ENCODE measurements at places on chromosomes 5 and 9. TPM values are rescaled to one million over a fixed set of nuclear protein-coding genes. Genes with fewer than 3 reads are reported as not detected.
A peak's percentile ranks its signal among the peaks of the same experiment; 100 is the strongest.

Gene DBH
- 0.29 TPM for total RNA-seq

- no peak overlapping the region for H3K27ac ChIP-seq
- H3K4me1 ChIP-seq, result no peaks in the 10 kb centered on the region
- no peaks in the 10 kb centered on the region for H3K36me3 ChIP-seq
- H3K4me3 ChIP-seq, result peak overlapping the region; percentile 65
Observed at GRCh38 chr5:174751154-174752000, 27.0 kb downstream of the MSX2 start.

- H3K4me1 ChIP-seq, result no peaks in the 10 kb centered on the region
- DNase-seq, result no peak
- H3K27ac ChIP-seq, result no peak overlapping the region
- no peaks in the 10 kb centered on the region for H3K36me3 ChIP-seq
Observed at GRCh38 chr5:96533371-96533770, 100.3 kb upstream of the PCSK1 start.

DNA sequence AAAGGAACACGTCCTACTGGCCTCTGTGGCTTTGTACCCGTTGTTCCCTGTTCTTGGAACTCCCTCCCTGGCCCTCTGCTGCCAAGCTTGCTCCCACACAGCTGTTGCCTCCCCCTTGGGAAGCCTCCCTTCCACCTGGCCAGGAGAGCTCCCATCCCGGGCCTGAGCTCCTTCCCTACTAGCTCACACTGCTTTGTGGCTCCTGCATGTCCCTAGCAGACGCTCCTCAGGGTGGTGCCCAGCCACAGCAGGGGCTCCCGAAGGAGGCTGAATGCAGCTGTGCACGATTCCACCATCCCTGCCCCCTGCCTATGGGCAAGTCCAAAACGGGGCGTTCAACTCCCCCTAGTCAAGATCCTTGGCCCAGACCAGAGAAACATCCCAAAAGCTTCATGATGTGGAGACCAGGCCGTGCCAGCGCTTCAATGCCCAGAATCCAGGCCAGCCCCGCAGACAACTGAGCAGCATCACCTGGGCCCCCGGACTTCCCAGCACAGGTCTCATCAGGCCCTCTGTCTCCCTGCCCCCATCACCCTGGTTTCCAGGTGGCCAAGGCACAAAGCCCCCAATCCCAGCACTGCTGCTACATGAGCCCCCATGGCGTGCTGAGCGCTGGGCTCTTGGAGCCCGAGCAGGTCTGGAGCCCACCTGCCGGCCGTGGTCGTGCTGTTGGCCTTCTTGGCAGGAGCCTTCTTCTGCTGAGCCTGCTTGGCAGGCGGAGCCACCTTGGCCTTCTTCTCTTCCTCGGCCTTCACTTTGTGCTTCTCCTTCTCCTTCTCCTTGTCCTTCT is 14.3 kb downstream of the BRD3OS start:
- H3K36me3 ChIP-seq, result peaks cover 33% of the 10 kb centered on the region
- no peak overlapping the region for H3K27ac ChIP-seq
- no peak overlapping the region for H3K4me3 ChIP-seq
- H3K4me1 ChIP-seq, result no peaks in the 10 kb centered on the region
- no peaks in the 10 kb centered on the region for H3K27me3 ChIP-seq
- no peak for DNase-seq

Gene FAXDC2
- total RNA-seq, result 3.7 TPM

DNA sequence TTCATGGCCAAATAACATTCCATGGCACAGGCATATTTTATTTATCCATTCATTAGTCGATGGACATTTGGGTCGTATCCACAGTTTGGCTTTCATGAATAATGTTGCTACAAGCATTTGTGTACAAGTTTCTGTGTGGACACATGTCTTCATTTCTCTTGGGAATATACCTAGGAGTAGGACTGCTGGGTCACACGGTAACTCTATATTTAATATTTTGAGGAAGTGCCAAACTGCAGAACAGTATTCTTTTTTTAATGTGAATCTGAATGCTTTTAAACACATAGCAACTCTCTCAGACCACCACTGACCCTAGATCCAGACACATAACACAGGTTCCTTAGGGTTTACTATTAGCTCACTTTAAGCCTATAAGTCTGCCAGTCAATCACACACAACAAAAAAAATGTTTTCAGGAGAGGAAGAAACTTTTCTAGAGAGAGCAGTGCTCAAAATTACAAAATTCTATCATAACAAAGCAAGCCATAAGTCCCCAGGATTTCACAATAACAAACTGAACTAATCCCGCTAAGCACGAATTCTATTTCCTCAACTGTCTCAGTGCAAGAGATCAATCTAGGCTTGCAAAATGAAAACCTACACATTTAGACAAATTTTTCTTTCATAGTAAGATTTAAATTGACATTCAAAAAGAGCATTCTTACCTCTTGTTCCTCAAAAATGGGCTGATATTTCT is 41.8 kb upstream of the GABBR2 start:
- H3K27ac ChIP-seq, result no peak overlapping the region
- no peak for DNase-seq
- H3K4me3 ChIP-seq, result no peak overlapping the region
- H3K27me3 ChIP-seq, result no peaks in the 10 kb centered on the region
- no peaks in the 10 kb centered on the region for H3K4me1 ChIP-seq

Gene RNF183
- total RNA-seq, result not detected

GRCh38 chr5:56317923-56318561 is 84.9 kb upstream of the ANKRD55 start:
- no peak for DNase-seq
- no peaks in the 10 kb centered on the region for H3K36me3 ChIP-seq
- no peaks in the 10 kb centered on the region for H3K27me3 ChIP-seq
- no peak overlapping the region for H3K4me3 ChIP-seq
- no peak overlapping the region for H3K27ac ChIP-seq
- no peaks in the 10 kb centered on the region for H3K4me1 ChIP-seq

- H3K4me3 ChIP-seq, result no peak overlapping the region
- no peaks in the 10 kb centered on the region for H3K27me3 ChIP-seq
- H3K4me1 ChIP-seq, result no peaks in the 10 kb centered on the region
- no peak for DNase-seq
- no peaks in the 10 kb centered on the region for H3K36me3 ChIP-seq
Observed at GRCh38 chr5:53170746-53171349, 61.3 kb upstream of the MOCS2 start.

Gene SPACA9
- 0.29 TPM for total RNA-seq

Gene UBTD2
- 39.2 TPM for total RNA-seq

Gene INSL4
- not detected for total RNA-seq

DNA sequence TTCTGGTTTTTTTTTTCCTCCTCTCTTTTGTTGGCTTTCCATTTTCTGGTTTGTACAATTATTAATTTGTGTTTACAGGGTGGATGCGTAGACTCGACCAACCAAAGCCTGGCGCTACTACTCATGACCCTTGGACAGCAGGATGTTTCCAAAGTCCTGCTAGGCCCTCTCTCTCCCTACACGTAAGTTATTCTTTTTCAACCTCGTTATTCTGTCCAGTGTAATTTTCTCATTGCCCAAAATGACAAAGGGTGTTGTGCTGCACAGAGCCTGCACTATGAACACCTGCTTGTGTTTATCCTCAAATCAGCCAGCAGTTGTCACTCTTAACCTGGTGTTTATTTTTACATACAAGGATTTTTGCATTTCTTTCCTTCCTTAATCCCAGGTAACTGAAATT is 56.6 kb downstream of the RCL1 start:
- H3K36me3 ChIP-seq, result peaks cover 5% of the 10 kb centered on the region
- H3K27me3 ChIP-seq, result no peaks in the 10 kb centered on the region
- H3K27ac ChIP-seq, result no peak overlapping the region
- DNase-seq, result no peak
- no peak overlapping the region for H3K4me3 ChIP-seq
- H3K4me1 ChIP-seq, result no peaks in the 10 kb centered on the region

Gene BTNL9
- 0.89 TPM for total RNA-seq

- H3K36me3 ChIP-seq, result no peaks in the 10 kb centered on the region
- no peak overlapping the region for H3K27ac ChIP-seq
- H3K27me3 ChIP-seq, result no peaks in the 10 kb centered on the region
- no peak overlapping the region for H3K4me3 ChIP-seq
Observed at GRCh38 chr5:98106116-98107031, 667.1 kb upstream of the RGMB start.

DNA sequence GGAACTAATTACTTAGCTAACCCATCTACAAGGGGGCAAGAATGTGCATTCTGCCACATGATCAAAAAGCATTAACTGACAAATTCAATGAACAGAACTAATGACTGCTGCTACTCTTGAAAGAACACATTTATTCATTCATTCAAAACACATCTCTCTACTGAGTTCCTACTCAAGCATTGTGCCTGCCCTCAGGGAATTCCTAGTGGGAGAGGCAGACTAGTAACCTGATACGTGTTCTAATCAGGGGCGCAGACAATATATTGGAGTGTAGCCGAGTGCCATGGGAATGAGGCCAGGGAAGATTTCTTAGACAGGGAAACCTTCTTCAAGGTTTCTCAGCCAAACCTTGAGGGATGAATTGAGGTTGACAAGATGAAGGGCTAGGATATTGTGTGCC is 56.7 kb upstream of the PAPPA start:
- H3K27ac ChIP-seq, result no peak overlapping the region
- no peaks in the 10 kb centered on the region for H3K27me3 ChIP-seq
- no peaks in the 10 kb centered on the region for H3K36me3 ChIP-seq
- no peak for DNase-seq

DNA sequence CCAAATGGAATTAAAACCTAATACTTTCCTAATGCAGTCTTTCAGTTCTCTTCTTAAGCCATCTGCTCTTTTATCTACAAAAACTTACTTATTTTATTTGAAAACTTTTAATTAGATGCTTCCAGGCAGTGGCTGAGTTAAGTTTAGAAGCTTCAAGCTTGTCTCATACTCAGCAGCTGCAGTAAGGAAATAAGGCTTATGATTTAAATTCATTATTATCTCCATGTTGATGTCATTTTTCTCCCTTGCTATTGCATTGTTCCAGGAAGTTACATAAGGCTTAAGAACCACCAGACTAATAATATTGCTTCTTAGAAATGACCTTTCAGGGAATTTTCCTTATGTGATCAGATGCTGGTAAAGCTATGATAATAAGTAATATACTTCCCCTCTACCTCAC is 119.6 kb downstream of the PPP2R2B start:
- no peaks in the 10 kb centered on the region for H3K27me3 ChIP-seq
- H3K4me1 ChIP-seq, result no peaks in the 10 kb centered on the region
- no peaks in the 10 kb centered on the region for H3K36me3 ChIP-seq
- no peak overlapping the region for H3K4me3 ChIP-seq
- DNase-seq, result no peak
- no peak overlapping the region for H3K27ac ChIP-seq

- no peak overlapping the region for H3K4me3 ChIP-seq
- DNase-seq, result no peak
- no peaks in the 10 kb centered on the region for H3K27me3 ChIP-seq
Observed at GRCh38 chr9:130576176-130576575, 3.2 kb upstream of the FUBP3 start.

Gene MAST4
- total RNA-seq, result 2.6 TPM
